ENCODE measurements at places on chromosomes 3 and 15.

DNA sequence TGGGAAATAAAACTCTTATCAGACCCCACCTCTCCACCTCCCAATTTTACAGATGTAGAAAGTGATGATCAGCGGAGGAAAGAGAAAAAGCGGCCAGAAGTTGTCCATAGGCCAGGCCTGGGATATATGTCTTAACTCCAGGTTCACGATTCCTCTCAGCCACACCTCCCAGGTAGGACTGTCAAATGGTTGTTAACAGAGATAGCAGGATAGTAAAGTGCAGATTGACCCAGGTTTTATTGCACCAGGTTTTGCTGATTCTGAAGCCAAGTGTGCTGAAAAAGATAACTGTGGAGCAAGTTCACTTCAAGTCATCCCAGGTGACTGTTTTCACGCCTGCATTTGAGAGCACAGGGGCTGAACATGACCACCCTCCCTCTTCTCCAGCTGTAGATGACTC lies 36.1 kb downstream of the LSM3 start:
- no peak for DNase-seq

GRCh38 chr3:98022978-98023820 lies 11.9 kb downstream of the GABRR3 start:
- DNase-seq, result peak; percentile 76

DNA sequence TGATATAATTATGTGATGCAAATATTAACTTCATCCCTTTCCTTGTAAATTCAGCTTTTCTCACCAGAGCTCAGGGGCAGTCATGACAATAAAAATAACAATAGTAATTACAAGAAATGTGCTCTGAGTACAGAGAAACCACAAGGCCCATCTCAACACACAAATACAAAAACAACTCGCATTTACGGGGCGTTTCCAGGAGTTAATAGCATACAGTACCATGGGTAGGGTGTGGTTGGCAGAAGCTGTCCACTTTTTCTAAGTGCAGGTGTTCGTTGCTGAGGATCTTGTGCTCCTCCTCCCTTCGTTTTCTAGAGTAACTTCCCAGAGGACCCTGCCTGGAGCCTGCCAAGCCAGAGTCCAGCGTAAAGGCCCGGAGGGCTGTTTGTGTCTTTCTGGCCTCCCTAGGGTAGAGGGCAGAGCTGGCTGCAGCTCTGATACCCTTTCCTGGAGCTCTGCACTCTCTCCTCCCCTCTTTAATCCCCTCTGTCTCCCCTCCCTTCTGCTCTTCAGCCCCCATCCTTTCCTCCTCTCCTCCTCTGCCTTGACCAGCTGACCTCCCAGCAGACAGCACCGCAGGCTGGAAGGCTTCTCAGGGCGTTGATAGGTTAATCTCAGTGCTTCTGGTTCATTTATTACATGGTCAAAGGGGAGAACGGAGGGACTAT lies 11.4 kb downstream of the SEMA3G start:
- DNase-seq, result no peak

DNA sequence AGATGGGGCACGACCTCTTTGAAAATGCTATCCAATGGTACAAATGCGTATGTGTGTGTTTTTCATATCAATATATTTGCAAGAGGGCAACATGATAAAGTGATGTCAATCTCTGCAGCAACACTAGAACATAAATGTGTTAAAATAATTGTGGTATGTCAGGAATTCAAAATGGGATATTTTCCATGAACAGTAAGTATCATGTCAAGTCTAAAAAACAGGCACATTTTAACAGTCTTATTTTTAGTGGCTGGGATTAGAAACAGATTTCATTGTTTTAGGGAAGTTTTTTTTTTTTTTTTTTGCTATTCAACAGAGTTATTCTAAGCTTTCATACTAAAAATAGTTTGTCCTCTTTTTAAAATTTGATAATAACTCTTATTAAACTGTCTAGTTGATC lies 209.8 kb downstream of the GAP43 start:
- no peak for DNase-seq

DNA sequence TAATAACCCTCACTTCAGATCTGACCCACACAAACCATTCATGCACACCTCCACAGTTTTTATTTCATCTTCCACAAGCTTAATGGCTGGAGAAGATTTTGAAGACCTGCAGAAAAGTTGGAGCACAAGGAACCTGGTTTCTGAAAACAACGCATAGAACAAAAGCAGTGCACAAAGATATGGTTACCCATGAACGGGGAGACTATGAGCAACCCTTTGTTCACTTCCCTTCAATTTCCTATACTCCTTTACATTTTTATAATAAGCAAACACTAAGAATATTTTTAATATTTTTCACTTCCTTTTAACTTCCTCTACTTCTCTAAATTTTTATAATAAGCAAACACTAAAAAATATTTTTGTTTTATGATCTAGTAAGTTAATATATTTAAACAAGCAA lies 103.5 kb upstream of the UBE2E2 start:
- DNase-seq, result no peak

DNA sequence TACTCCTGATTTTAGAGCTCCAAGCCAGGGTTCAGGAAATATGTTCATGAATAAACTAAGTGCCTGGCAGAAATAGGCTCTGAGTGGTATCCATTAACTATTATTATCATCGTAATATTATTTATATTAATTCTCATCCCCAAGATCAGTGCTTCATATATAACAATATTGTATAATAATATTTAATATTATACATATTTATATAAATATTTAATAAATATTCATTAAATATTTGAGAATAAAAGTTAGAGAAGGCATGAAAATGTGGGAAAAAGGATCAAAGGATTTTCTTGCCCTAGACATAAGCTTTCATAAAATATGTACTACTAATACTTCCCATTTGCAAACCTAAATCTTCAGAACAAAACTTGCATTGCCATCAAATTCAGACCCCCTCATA lies 196.5 kb downstream of the ZMAT3 start:
- no peak for DNase-seq

GRCh38 chr3:13796701-13797460 lies 83.0 kb downstream of the WNT7A start:
- no peak for DNase-seq

DNA sequence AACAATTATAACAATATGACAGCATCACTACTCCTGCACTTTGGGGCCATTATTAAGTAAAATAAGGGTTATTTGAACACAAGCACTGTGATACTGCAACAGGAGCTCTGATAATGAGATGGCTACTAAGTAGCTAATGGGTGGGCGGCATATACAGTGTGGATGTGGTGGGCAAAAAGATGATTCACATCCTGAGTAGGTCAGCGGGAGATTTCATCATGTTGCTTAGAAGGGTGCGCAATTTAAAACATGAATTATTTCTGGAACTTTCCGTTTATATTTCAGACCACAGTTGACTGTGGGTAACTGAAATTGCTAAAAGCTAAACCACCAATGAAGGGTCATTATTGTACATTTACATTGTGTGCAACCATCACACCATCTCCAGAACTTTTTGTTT lies 42.3 kb downstream of the FBXO22 start:
- DNase-seq, result no peak

GRCh38 chr3:195133462-195133861 lies 137.5 kb downstream of the XXYLT1 start:
- no peak for DNase-seq

- DNase-seq, result no peak
Measured at GRCh38 chr15:33411596-33412540, 101.1 kb downstream of the RYR3 start.

- no peak for DNase-seq
Measured at GRCh38 chr3:168080022-168080421, 15.7 kb downstream of the GOLIM4 start.

GRCh38 chr3:100483529-100483928 lies 8.9 kb upstream of the TMEM45A start:
- DNase-seq, result no peak

DNA sequence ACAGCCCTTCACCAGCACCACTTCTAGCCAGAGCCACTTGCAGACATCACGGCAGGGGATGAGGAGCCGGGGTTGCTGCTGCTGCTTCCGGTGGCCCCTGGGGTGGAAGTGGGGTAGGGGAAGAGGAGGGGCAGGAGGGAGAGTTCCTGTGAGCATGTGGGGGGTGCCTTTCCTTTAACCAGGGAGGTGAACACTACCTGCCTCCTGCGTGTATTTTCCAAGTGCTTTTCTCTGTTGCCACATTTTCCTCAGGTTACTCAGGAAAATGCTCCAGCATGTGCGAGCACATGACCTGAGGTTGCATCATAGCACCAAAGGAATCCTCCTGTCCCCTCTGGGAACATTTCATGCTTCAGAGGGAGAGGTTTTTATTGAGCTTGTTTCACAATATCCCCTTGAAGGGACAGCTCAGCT lies 12.2 kb upstream of the SACM1L start:
- peak; percentile 73 for DNase-seq

GRCh38 chr3:152384412-152384811 lies 115.7 kb downstream of the MBNL1 start:
- peak; percentile 32 for DNase-seq

GRCh38 chr15:40463886-40464545 lies 6.8 kb upstream of the CHST14 start:
- DNase-seq, result no peak

- peak; percentile 56 for DNase-seq
Measured at GRCh38 chr3:189148081-189148507, 23.7 kb upstream of the TPRG1 start.

DNA sequence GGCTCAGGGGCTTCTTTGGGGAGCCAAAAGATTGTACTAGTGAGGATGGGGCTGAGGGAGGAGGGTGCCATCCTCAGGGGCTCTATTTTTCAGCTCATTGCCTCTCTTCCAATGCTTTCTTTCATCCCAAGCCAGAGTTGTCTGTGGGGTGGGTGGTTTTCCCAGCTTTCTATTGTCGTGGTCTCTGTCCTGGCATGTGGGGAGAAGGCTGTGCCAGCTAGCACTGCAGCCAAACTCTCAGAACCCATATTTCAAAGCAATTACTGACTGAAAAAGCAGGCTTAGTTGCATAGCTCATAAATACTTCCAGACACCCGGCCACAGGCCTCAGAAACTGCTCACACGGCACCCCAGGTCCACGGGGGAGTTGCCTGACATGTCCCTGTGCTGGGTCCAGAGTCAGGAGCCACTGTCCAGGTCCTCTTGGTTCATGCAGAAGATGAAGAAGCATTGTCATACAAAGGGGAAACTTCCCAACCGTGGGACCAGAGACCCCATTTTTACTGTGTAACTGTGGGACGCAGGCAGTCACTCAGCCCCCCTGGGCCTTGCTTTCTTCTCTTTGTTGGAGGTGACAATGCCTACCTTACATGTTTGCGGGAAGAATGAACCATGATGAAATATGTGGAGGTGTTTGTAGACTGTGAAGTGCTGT lies 27.6 kb downstream of the FGD5 start:
- DNase-seq, result no peak

GRCh38 chr3:116135457-116136085 lies 309.7 kb downstream of the LSAMP start:
- DNase-seq, result peak; percentile 79

DNA sequence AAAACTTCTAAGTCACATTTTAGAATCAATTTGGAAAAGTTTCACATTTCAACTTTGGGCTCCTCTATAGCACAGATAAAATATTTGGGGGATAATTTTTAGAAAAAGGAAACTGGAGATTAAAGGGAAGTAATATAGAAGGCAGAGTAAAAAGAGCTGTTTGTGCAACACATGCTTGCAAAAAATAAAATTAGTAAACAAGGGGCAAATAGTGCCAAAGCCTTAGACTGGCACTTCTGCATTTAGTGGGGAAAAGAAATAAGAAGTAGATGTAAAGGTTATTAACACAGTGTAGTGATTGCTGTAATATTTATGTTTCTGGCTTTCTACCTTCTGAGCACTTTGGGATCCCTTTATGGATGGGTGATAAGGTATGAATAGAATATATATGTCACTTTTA lies 246.6 kb downstream of the CBLB start:
- DNase-seq, result no peak

GRCh38 chr15:41256103-41256502 lies 25.0 kb downstream of the CHP1 start:
- no peak for DNase-seq

DNA sequence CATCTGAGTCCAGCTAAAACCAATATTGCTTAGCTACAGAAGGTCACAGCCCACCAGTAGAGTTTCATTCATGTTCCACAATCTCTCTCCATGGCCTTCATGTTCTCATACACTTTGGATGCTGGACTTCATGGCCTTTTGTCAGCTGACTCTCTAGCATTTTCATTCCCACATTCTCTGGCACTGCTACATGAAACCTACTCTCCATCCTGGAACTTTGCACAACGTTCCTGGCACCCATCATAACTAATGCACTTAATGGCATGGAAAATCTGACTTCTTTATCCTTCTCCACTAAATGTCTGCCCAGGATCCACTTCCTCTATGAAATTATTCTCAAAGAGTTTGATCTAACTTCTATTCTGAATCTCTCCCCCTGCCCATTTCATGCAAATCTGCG lies 56.9 kb downstream of the SLC9A9 start:
- no peak for DNase-seq

- DNase-seq, result peak; percentile 72
Measured at GRCh38 chr3:25438791-25439555, 10.9 kb downstream of the RARB start.

DNA sequence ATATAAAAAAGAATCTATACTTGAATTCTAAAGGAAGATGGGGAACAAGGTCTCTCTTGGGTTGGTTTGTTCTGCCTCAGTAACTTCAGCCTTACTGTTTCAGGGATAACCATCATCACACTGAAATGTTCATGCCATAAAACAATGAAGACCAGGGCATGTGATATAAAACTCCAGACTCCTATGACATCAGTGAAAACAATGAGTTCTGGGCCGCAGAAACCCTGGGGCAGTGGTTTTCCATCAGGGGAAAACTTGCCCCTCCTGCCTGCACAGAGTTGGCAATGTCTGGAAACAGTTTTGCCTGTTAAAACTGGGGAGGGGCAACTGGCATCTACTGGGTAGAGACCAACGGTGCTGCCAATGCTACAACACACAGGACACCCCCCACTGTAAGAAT lies 46.8 kb downstream of the CA12 start:
- DNase-seq, result no peak

DNA sequence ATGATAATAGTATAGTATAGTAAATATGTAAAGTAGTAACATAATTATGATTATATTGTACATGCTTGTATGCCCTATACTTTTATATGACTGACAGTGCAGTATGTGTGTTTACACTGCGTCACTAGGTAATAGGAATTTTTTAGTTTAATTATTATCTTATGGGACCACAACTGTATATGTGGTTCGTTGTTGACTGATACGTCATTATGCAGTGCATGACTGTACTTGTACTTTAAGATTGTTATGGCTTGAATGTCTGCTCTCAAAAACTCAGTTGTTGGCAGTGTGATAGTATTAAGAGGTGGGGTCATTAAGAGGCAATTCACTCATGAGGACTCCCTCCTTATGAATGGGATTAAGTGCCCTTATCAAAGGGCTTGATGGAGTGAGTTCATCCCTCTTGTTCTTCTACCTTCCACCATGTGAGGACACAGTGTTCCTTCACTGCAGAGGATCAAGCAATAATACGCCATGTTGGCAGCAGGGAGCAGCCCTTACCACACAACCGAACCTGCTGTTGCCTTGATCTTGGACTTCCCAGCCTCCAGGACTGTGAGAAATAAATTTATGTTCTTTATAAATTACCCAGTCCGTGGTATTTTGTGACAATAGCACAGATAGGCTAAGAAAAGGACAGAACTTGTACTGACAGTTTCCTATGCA lies 152.2 kb downstream of the NEK11 start:
- no peak for DNase-seq
